ENCODE measurements at places on chromosomes 7 and 10.
A peak's percentile ranks its signal among the peaks of the same experiment; 100 is the strongest.

DNA sequence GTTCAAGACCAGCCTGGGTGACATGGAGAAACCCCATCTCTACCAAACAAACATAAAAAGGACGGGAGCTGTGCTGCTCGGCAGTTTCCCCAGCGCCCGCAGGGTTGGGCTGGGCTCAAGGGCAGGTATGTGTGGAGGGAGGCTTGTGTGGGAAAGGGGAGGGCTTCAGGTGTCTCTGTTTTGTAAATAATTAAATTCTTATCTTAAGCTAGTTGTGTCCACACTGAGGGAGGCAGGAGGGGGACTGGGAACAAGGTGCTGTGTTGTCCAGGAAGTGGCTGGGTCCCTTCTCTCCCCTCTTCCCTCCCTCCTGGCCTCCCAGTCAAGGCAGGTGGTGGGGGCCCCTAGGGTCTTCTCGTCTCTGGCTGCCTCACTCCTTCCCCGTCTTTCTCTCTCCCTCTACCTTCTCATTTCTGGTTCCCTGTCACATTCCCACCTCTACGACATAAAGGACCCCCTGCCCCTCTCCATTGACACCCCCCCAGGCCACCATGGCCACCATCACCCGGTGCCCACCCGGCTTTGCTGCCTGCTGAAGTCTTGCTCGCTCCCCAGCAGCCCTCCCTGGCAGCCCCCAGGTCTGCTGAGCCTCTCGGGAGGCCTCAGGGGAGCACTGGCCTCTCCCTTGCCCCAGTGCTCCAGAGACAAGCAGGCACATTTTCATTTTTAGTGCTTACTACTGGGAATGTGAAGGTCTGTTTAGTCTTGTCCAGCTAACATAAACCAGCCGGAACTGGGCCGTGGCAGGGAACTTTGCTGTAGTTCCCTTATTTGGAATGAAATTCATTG lies 19.3 kb downstream of the NEURL1 start:
- no peak for DNase-seq

DNA sequence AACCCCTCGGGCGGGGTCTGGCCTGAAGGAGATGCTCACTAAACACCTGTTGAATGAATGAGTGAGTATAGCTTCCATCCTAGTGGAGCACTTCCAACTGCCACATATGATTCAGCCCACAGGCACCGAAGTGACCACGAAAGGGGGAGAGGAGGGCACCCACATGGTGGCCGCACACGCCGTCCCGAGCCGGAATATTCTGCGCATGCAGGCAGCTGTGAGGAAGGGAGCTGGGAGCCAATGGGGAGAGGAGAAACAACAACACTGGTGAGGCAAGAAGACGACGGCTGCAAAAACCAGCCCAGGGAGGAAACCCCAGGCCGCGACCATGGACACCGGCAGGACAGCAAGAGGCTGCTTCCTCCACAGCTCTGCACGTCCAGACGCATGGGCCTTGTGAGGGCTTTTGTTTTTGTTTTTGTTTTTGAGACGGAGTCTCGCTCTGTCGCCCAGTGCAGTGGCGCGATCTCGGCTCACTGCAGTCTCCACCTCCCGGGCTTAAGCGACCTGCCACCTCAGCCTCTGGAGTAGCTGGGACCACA lies 67.1 kb upstream of the DNAAF5 start:
- no peak for DNase-seq

DNA sequence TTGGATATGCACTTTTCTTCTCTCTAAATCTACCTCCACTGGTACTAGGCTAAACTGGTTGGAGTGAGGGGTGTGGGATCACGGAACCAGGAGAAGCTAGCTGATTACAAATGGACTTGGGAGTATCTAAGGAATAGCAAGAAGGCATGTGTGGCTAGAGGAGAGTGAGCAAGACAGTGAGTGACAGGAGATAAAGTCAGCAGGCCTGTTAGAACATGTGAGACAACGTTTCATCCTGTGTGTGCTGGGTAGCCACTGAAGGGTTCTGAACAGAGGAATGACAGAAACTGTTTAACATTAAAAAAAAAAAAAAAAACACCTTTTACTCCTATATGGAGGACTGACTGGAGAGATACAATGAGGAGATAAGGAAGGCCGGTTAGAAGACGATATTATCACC lies 51.7 kb downstream of the ZNF438 start:
- DNase-seq = no peak

- no peak for DNase-seq
Observed at GRCh38 chr7:23545493-23545892, 13.7 kb upstream of the TRA2A start.

- DNase-seq = peak; percentile 93
Observed at GRCh38 chr7:47622946-47623640, 41.2 kb upstream of the TNS3 start.

GRCh38 chr7:74294191-74294998 lies 5.2 kb downstream of the CLIP2 start:
- peak; percentile 80 for DNase-seq

GRCh38 chr10:4982764-4983226 lies 19.6 kb downstream of the AKR1C1 start:
- no peak for DNase-seq

DNA sequence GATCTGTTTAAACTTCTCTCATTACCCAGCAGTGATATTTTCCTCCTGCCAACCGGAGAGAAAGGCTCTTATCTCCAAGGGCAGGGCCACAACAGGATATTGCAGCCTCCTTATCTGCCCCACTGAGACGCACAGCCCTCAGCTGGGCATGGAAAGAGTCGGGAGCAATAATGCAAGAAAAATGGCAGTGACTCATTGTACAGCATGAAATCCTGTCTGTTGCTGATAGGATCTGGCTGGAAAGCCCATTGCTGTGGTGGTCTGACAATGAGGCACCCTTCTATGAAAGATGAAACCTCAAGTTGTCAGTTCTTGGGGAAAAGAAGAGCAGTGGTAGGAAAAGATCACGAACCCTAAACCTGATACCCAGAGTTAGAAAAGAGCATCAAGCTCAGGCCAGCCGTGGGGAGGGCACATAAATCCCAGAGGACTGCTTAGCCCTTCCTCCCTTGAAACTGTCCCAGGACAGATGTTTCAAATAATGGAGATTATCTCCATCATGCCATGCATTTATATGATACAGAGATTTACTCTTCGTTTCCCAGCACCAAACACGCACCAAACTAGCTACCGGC lies 47.0 kb upstream of the FIGNL1 start:
- no peak for DNase-seq

DNA sequence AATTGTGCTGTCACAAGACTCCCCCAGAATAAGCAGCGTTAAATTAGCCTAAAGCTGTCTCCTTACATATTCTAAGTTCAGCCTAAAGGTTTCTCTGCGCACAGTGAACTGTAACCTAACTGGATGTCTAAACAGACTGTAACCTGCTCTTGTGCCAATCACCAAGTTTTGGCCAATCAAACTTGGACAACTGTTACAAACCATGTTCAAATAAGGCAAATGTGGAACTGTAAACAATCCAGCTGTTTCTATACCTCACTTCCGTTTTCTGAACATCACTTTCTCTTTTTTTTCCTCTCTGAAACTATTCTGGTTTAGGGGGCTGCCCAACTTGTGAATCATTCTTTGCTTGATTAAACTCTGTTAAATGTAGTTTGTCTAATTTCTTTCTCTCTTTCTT lies 252.2 kb upstream of the HABP2 start:
- DNase-seq = no peak

- DNase-seq = no peak
Observed at GRCh38 chr7:102993718-102994029, 80.9 kb downstream of the LRRC17 start.

All from fibroblast of skin of left biceps (primary cell).